Activated CD8-positive, alpha-beta T cell treated with anti-CD3 and anti-CD28 coated beads for 36 hours (primary cell): ENCODE measurements at places on chromosomes 12 and 14. TPM values are rescaled to one million over a fixed set of nuclear protein-coding genes. Genes with fewer than 3 reads are reported as not detected.

The OR5AU1 gene
- total RNA-seq = not detected

The OAS2 gene
- total RNA-seq = 95.7 TPM

- H3K4me1 ChIP-seq = no peaks in the 10 kb centered on the region
- peaks cover 3% of the 10 kb centered on the region for H3K27me3 ChIP-seq
- no peaks in the 10 kb centered on the region for H3K36me3 ChIP-seq
- no peak overlapping the region for H3K27ac ChIP-seq
- H3K4me3 ChIP-seq = no peak overlapping the region
Measured at GRCh38 chr12:106042037-106042436, 96.7 kb downstream of the NUAK1 start.

DNA sequence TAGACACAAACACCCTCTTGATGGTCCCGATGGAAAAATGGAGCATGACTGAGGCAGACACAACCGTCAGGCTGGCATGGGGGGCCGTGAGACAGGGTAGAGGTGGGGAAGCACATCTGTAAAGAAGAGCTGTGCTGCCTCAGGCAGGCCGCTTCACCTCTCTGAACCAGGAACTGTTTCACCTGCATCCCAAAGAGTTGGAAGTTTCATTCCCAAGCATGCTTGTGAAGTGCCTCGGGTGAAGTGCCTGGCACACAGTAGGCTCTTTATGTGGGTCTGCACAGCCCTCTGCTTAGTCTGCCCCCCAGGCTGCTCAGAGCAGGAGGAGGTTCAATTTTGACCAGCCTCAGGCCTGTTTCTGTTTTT is 685 bp upstream of the SERPINA1 start:
- H3K36me3 ChIP-seq = no peaks in the 10 kb centered on the region
- no peak overlapping the region for H3K4me3 ChIP-seq
- DNase-seq = no peak
- H3K27ac ChIP-seq = no peak overlapping the region
- peaks cover 1% of the 10 kb centered on the region for H3K27me3 ChIP-seq

The CHGA gene
- total RNA-seq = not detected

The ALX1 gene
- total RNA-seq = not detected
